ENCODE measurements at places on chromosomes 6 and 20. TPM values are rescaled to one million over a fixed set of nuclear protein-coding genes. Genes with fewer than 3 reads are reported as not detected.

DNA sequence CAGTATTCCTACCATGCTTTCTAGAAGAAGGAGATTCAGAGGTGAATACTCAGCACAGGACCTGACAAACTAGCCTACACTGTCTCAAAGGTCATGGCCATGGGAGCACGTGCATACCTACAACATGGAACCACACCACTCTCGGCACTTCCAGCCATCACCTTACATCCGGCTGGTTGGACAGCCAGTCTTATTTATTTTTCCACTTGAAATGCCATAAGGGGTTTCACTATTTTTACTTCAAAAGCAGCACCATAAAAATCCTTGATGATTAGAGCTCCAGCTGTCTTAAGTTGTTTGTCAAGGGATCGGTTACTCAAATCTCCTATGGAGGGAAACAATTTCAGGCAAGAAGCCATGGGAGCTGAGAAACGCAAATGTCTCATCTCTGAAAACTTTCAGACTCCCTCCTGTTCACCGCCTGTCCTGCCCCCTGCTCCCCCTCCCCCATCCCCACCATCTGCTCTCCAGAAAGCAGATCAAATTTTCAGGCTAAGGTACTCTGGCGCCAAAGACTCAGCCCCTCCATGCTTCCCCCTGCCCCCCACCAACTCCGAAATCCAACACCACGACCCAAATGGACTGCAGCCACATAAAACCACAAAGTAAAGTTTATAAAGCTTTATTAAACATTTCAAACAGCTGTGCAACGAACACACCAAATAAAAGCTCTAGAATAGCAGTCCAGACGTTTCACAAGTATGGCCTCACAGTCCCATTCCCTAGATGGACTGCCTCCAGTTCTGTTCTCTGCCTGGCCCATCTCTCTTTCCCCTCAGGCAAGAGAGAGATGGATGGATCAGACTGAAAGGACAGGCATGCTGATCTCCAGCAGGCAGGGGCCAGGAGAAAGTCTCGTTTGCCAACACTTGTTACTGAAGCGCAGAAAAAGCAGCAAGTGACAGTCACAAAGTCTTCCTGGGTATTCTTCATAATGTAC lies 4.0 kb upstream of the NNAT start:
- no peak overlapping the region for H3K27ac ChIP-seq
- DNase-seq: no peak
- peaks cover 47% of the 10 kb centered on the region for H3K36me3 ChIP-seq
- no peak overlapping the region for H3K4me3 ChIP-seq

DNA sequence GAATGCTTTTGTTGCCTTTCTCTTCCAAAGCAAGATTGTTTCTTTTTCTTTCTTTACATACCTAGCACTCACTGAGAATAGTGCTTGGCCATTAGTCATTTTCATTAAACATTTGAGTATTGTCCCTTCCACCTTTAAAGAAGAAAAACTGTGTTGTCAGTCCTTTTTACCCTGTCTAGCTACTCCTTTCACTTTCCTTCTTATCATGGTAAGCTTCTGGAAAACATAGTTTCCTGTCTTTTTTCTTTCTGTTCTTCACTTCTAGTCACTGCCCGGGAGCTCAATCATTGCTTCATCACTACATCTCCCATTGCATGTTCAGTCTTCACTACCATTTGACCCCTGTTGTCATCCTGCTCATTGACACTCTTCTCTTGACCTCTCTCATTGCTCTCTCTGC lies 12.1 kb downstream of the VAPB start:
- H3K36me3 ChIP-seq: no peaks in the 10 kb centered on the region
- no peak for DNase-seq
- peaks cover 27% of the 10 kb centered on the region for H3K4me1 ChIP-seq
- no peak overlapping the region for H3K4me3 ChIP-seq

SOX18 gene
- not detected for polyA plus RNA-seq

DNA sequence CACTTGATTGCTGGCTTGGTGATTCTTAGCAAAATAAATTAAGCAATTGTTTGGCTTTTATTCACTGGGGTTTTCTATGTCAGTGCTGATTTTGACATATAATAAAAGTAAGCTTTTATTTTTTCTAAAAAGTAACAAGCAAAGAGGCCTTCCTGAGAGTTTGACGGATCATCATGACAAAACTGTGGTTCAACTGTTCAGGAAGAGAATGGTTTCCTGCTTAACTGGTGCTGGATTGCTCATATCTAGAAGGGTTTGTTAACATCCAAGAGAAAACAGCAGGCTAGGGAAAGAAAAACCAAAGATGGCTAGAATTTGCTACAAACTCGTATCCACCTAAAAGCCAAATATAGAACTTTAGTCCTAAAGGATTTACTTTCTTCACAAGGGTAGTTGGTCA lies 21.2 kb downstream of the SERPINB1 start:
- no peaks in the 10 kb centered on the region for H3K4me1 ChIP-seq
- no peaks in the 10 kb centered on the region for H3K27me3 ChIP-seq
- H3K27ac ChIP-seq: no peak overlapping the region
- no peaks in the 10 kb centered on the region for H3K36me3 ChIP-seq
- DNase-seq: no peak

DNA sequence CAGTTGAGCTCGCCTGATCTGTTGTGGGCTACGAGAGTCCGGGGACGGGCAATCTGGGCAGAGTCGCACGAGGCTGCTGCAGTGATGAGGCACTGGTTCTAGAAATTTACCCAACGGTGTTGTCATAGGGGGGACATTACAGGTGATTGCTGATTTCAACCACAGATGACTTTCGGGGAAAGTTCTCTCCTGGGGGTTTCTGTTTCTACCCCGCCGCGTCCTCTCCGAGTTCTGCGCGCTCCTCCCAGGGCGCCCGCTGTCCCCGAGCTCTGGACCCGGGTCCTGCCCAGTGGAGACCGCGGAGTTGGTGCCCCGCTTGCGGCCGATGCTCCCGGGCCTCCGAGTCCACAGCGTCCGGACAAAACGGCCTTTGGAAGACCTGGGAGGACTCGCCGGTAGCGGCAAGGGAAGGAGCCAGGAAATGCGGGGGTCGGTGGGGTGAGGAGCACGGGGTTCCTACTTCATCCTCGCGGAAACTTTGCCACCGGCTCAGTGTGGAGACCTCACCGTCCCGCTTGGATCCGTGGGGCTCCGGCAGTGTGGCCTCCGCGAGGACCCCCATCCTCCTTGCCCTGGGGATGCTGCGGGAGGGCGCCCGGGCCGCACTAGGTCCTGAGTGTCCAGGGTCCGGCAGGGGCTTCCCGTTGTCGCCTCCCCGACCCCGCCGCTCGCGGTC lies 12.3 kb upstream of the RAET1L start:
- H3K4me1 ChIP-seq: peaks cover 11% of the 10 kb centered on the region
- no peaks in the 10 kb centered on the region for H3K36me3 ChIP-seq
- H3K27ac ChIP-seq: no peak overlapping the region
- no peak overlapping the region for H3K4me3 ChIP-seq

NAA20 gene
- 69.9 TPM for polyA plus RNA-seq

CTCFL gene
- polyA plus RNA-seq: not detected

- DNase-seq: no peak
- no peaks in the 10 kb centered on the region for H3K36me3 ChIP-seq
- no peak overlapping the region for H3K27ac ChIP-seq
- peaks cover 4% of the 10 kb centered on the region for H3K4me1 ChIP-seq
Observed at GRCh38 chr6:32082935-32083334, 26.2 kb downstream of the TNXB start.

COQ3 gene
- polyA plus RNA-seq: 7.2 TPM
